ENCODE measurements at places on chromosomes 5 and 9.

DNA sequence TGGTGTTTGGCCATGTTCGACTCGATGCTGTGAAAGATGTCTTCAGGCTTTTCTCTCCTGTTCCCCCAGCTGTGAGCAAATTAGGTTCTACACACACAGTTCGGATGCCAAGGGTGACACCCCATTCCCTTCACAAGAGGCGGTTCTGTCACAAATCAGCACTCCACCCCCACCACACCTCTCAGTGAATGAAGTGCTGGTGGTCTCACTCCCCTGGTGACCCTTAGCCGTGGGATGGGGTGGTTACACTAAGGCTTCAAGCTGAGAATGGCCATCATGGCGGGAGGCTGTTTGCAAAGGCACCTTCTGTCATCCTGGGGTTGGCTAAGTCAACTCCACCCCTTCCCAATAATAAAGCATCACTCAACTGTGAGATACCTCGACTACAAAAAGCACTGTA, 26.4 kb downstream of the AMBP start:
- no peak for DNase-seq

- no peak for DNase-seq
Measured at GRCh38 chr5:85375525-85375924, 990.8 kb upstream of the EDIL3 start.

DNA sequence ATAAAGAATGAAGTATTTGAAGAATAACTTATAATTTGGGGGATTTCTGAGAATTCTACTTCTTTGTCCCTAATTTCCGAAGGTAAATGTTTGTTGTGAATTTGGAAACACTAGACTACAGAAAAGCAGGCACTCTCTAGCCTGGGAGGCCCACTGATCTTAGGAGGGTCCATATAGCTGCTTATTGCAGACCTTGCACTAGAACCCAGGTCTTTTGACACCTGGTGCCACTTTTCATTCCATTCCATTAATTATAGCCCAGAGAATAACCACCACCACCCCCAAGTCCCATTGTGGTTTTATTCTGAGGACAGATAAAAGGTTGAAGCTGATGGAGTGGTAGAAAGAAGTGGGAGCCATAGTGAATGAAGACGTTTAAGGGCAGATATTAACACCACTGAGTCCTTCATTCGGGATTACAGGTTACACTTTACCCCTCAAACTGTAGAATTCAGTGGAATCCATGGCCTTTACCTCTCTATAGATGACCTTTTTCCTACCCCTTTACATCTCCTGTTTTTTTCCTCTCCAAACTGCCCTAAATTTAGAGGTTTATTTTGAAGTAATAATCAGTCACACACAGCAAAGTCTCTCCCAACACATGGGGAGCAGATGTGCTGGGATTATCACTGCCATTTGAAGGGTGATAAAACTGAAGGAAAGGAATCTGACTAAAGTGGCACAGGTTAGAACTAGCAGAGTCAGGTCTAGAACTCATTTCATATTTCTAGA, 12.0 kb upstream of the PSMD5 start:
- no peak for DNase-seq

DNA sequence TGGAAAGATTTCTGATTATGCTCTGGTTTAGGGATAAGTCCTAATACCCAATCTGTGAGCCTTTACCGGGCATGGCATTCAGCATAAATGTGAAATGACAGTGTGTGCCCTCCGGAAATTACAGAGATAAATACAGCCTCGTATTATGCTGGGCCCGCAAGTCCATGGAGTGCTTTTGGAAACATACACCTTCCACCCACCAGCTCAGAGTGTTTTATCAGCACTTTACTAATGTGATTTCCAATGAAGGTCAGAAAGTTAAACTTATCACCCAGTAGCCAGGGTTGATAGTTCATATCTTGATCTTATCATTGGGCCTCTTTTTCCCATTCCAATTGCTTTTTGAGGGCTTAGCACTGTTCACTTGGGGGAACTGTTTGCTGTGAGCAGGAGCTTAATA, 94.8 kb downstream of the SGCD start:
- DNase-seq: no peak

DNA sequence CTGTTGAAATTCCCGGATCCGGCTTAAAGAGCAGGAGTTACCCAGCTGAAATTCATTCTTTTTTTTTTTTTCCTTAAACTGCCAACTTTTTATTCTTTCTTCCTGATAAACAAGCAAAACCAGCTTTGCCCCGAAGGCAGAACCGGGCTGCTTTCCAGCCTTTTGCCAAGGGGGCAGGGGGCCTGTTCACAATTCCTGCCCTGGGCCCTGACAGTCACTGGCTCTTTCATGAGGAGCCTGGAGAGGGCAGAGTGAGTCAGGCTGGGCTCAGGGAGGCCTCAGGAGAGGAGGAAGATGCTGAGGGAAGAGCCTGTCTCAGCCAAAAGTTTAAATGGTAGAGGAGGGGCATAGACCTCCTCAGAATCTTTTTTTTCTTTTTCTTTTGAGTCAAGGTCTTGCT, 4.8 kb downstream of the GLIPR2 start:
- peak; percentile 51 for DNase-seq

DNA sequence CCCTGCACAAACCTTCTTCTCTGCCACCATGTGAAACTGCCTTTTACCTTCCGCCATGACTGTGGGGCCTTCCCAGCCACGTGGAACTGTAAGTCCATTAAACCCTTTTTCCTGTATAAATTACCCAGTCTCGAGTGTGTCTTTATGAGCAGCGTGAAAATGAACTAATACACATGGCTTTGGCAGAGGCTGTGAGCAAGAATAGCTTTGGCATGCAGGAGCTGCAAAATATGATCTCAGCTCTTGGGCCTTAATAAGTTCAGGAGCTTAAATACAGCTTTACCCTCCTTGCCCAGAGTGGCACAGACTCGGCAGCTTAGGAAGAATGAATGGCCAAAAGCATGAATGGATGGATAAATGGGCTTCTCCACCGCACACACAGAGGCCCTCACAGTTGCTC, 15.7 kb upstream of the SLC36A1 start:
- no peak for DNase-seq

GRCh38 chr9:114981063-114981462, 50.7 kb upstream of the TNFSF8 start:
- peak; percentile 82 for DNase-seq

DNA sequence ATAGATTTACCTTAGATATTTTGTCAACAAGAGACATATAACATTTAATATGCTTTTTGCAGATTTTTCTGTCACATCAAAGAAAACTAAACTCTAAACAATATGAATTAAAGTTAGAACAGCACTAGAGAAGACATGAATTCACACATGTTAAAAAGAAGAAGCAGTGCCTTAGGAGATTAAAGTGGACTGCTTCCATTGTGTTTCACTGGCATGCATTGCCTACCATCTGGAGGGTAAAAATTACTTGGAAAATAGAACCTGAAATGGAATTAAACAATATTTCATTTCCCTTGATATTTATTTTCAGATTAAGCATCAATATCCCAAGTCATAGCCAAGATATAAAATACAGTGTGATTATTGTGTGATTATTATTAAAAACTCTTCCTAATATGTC, 319.4 kb upstream of the CDH18 start:
- no peak for DNase-seq

GRCh38 chr9:127130661-127131538, 8.5 kb upstream of the ANGPTL2 start:
- no peak for DNase-seq

DNA sequence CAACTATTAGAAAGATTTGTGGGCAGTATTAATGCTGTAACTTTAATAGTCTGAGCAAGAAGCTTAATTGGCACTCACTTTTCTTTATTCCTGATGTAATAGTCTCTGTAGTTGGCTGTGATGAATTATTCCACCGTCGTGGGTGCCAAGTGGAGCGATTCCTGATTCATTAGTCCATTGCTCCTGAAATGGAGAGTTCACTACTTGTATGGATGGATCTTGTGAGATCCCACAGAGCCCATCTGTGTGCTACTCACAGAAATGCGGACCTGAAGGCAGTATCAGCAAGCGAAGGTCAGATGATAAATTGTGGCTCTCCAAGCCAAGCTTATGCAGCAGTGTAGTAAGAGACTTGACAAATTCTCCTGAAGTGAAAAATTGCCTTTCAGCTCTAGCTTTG, 212.2 kb downstream of the CHSY3 start:
- DNase-seq: no peak

GRCh38 chr5:159444441-159445082, 114.3 kb upstream of the IL12B start:
- DNase-seq: peak; percentile 38

DNA sequence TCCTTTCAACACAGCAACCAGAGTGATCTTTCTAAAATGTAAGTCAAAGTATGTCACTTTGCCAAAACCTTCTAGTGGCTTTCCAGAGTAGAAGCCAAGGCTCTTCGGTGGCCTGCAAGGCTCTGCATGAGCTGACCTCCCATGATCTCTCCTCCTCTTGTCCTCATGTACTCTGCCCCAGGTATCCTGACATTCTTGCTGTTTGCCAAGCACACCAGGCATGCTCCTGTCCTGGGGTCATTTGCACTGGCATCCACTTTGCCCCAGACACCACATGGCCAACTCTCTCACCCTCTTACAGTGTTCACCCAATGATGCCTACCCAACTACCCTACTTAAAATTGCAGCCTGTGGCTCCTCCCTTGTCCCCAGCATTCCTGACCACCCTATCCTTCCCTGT, 86.3 kb downstream of the ZNF618 start:
- no peak for DNase-seq

GRCh38 chr9:97984188-97985057, 1.3 kb downstream of the ANP32B start:
- DNase-seq: peak; percentile 38

DNA sequence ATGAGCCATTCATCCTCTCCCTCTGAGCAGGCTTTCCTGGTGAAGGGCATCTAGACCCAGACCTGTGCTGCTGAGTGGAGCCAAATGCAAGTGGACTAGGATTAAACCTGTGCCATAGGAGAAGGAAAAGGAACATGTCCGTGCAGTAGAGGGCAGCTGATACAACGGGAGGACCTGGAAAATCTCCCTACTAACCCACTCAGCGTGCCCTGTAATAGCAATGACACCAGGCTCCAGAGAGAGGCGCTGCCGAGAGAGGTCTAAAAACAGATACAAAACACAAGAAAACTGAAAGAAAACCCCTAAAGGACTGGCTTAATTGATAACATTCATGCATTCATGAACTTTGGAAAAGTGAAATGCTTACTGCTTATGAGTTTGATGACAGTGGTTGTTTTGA, 60.8 kb downstream of the PFDN1 start:
- no peak for DNase-seq

GRCh38 chr5:68172314-68172713, 43.2 kb upstream of the PIK3R1 start:
- DNase-seq: no peak

DNA sequence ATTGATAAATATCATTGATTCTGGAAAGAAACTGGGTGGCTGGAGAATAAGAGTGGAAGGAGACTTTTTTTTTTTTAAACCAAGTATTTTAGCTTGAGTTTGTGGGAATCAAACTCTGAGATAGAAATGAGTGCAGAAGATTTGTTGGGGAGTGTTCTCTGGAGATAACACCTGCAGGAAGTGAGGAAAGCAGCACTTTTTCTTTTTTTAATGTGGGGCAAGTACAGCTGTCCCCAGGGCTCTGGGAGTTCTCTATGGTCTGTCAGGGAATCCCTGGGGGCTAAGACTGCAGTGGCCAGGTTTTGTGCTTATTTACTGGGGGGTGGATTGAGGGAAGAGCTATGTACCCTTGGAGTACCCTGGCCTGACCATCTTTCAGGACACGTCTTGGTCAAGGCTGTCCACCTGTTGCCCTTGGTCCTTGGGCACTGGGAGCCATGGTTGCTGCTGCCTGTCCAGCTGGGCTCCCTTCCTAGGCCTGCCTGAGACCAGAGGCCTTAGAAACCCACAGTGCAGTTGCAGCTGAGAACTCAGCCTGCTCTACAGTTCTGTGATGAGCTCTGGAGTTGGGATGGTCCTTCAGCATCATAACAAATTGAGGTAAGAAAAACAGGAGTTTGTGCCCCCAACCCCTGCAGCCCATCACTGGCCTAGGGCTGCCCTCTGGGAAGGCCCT, 85.8 kb downstream of the PHAX start:
- no peak for DNase-seq

- DNase-seq: no peak
Measured at GRCh38 chr9:113616621-113617496, 153.3 kb downstream of the RGS3 start.

GRCh38 chr5:172523146-172523745, 68.9 kb upstream of the SH3PXD2B start:
- no peak for DNase-seq

- DNase-seq: no peak
Measured at GRCh38 chr5:74625742-74626241, 14.7 kb downstream of the ENC1 start.

DNA sequence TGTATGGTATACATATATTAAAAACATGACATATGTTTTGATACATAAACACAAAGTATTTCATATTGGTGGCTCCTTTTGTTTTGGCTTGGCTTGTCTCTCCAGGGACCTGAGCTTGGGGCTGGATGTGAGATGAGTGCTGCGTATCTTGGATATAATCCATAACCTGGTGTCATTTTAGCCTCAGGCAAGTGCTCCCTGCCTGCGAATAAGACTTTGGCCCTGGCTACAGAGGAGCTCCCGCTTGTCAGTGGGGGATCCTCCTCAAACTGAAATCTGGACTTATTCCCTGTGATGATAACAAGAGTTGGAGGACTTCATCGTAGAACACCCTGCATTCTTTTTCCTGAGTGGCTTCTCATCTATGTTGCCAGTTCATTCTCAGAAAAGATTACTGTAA, 341.7 kb upstream of the CLINT1 start:
- no peak for DNase-seq

- no peak for DNase-seq
Measured at GRCh38 chr9:89422151-89422975, 75.5 kb downstream of the SEMA4D start.

- peak; percentile 77 for DNase-seq
Measured at GRCh38 chr9:81686614-81687520, 2.5 kb downstream of the TLE1 start.

GRCh38 chr5:125750861-125751186, 672.4 kb upstream of the GRAMD2B start:
- DNase-seq: no peak

- no peak for DNase-seq
Measured at GRCh38 chr5:56755036-56755555, 60.3 kb upstream of the MAP3K1 start.

Data from PC-9 (cell line).